NCI-H2081 treated with DMSO at 0.1 percent for 48 hours (cell line): ENCODE measurements at places on chromosomes 16 and 17.

DNA sequence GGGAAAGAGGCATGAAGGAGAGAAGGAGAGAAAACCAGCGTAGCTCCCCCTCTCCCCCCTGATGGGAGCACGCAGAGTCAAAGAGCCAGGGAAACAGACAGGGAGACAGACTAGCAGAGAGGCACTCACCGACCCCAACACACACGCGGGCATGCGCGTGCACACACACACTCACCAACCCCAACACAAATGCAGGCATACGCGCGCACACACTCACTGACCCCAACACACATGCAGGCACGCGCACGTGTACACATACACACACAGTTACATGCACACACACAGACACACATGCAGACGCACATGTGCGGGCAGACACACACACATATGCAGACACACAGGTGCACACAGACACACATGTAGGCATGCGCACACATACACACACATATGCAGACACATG is 4.6 kb downstream of the CACNB1 start:
- DNase-seq, result no peak

- DNase-seq, result no peak
Observed at GRCh38 chr17:30381340-30381659, 2.6 kb downstream of the CPD start.

DNA sequence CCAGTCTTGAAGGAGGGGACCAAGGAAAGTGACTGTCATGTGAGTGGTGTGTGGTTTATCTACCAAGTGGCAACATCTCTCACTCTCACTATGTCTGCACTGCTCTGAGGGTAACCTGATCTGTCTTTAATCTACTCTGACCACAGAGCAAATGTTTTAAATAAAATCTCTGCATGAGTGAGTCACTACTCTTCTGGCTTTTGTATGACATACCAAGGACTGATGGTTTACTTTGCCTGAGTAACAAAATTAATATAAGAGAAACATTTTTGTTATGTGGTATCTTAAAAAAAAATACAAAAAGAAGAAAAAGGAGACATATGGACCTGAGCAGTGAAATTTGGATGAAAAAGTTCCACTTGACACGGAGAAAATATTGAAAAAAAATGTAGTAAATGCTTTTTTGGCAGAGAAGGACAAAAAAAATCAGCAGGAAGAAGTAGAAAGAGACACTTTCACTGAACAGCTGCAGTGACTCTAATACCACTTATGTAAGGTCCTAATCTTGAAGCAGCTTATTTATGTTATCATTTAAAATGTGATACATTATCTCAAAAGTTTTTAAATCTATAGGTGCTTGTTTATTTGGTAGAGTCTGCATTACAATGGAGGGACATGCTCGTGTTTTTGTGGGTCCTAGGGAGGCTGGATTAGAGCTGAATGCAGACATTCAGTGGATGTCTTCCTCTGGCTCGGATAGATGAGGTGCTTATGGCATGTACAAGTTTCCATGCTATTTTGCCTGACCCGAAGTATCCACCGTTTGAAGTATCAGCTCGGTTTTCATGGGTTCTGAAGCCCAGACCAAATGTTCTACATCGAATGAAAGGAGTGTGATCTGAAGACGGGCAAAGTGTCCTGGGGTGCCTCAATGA is 240.7 kb downstream of the MAP2K6 start:
- no peak for DNase-seq

- DNase-seq, result no peak
Observed at GRCh38 chr17:13922885-13923284, 146.4 kb upstream of the COX10 start.

GRCh38 chr17:3529817-3530741 is 27.5 kb downstream of the TRPV3 start:
- DNase-seq, result no peak

- no peak for DNase-seq
Observed at GRCh38 chr17:81961087-81961511, at the start of gene NOTUM. Gene NOTUM, minus strand, starts transcription at chr17:81961187. Its CDS starts 278 bp downstream, at chr17:81960909.

DNA sequence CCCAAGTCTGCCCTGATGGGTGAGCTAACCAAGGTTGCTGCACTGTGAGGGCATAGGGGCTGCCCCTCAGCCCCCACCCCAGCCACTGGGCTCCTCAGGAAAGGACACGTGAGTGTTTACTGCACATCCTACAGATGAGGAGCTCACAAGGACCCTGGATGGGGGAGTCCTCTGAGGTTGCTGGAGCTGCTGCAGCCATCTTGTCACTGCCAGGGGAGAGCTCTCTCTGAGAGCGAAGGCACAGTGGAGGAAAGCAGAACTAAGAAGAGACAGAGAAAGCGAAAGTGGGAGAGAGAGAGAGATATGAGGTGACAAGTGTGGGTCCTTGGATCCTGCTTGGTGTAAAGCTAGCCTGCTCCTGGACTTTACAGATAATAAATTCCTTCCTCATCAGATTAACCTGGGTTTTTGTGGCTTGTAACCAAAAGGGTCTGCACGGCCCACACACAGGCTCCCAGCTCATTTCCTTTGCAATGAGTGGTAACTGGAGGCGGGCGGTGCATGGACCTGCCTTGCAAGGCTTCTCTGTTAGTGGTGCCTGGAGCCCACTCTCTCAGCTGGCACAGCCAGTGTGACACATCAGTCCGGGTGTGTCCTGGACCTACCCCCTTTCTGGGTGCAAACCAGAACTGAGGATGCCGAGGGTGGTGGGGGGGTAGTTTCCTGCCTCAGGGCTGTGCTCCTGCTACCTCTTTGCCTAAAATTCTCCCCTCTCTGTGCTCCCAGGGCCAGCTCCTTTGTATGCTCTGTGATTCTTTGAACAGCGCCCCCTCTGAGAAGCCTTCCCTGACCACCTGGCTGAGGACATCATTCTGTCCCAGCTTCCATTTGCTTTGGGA is 14.2 kb downstream of the SNX20 start:
- DNase-seq, result no peak

DNA sequence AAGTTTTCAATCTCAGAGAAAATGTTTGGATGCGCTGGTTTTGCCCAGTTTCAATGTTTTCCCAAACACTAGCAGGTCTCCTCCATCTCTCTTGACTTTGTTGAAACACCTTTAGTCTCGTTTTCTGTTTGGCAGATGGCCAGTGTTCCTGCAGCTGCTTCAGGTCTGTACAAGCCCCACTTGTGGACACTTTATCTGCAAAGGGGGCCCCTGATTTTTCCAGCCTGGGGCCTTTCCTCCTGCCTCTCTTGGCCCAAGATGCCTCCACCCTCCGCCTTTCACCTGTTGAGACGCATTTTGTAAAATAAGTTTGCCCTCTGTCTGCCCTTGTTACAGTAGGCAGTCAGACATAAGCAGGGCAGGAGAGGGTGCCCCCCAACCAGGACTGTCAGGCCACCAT is 21.8 kb upstream of the PRM1 start:
- no peak for DNase-seq

- DNase-seq, result no peak
Observed at GRCh38 chr17:47120521-47121095, 68.5 kb downstream of the CDC27 start.

- no peak for DNase-seq
Observed at GRCh38 chr17:19482576-19482975, 51.1 kb upstream of the SLC47A1 start.

DNA sequence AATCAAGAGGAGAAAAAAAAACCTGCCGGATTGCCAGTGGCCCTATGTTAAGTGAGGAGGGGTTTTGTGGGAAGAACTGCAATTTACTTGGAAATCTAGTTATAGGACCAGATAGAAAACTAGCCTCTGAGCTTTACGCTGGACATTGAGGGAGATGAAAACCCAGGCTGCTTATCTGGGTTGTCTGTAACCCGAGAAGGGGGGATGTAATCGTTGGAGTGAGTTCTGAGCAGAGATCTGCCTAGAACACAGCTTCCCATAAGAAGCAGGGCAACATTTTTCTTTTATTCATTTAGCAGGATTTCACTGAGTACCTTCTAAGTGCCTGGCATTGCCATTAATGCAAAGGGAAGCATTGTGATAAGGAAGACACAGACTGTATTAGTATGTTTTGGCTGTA is 70.6 kb downstream of the KATNIP start:
- no peak for DNase-seq

DNA sequence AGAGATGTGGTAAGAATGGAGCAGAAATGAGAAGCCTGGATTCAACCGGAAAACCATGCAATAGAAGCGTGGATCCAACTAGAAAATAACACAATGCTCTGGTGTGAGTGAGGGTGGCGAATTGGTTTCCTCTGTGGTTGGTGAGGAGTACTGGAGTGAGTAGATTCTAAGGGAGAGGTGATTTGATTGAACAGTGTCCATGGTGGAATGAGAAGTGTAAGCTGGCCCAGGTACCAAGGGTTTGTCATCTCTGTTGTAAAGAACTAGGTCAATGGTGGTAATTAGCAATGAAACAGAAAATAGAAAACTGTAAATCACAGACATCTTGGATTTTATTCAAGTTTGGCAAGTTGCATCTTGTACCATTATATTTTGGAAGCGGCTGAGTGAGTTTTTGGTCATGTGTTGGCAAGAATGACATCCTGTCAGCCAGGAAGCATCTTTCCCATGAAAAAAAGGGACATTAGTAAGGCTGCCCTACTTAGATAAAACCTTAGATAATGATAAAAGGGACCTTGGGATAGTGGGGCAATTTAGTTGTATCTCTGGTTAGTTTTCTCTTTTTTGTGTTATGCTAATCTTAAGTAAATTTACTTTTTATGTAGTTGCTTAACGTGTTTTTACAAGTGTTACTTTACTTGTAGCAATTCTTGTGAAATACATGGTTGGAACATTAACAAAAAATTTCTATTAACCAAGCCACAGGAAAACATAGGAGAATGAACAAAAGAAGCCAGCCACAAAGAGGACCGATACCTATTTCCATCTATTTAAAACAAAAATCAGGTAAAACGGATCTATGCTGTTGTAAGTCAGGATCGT is 20.9 kb downstream of the HSD17B2 start:
- DNase-seq, result no peak

- DNase-seq, result no peak
Observed at GRCh38 chr16:19227643-19228042, 57.9 kb upstream of the CLEC19A start.

DNA sequence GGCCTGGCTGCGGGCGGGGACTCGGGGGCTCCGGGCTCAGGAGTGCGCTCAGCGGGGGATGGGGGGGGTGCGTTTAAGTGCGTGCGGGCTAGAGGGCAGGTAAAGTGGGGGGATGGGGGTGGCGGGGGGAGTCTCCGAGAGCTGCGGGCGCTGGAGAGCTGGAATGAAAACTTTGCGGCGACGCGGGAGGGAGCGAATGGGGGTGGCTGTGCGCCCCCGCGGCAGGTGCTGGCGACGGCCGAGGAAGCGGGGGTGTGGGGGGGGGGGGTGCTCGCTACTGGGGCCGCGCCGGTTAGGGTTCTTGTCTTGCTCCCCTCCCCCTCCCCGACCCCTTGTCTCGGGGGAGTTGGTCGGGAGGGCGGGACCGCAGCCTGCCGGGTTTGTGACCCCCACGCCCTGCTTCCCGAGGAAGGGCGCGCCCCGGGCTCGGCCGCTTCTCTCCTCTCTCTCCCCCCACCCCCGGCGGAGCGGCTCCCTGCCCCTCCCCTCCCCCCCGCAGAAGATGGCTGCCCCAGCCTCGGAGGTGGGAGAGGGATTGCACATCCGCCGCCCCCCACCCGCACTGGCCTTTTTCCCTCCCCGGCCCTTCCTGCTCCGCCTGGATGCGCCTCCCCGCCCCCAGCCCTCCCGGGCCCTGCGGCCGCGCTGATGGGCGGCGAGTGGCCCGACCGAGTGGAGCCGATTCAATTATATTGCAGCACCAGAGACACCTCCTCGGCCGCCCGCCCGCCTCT is 649 bp downstream of the GSE1 start:
- DNase-seq, result no peak

DNA sequence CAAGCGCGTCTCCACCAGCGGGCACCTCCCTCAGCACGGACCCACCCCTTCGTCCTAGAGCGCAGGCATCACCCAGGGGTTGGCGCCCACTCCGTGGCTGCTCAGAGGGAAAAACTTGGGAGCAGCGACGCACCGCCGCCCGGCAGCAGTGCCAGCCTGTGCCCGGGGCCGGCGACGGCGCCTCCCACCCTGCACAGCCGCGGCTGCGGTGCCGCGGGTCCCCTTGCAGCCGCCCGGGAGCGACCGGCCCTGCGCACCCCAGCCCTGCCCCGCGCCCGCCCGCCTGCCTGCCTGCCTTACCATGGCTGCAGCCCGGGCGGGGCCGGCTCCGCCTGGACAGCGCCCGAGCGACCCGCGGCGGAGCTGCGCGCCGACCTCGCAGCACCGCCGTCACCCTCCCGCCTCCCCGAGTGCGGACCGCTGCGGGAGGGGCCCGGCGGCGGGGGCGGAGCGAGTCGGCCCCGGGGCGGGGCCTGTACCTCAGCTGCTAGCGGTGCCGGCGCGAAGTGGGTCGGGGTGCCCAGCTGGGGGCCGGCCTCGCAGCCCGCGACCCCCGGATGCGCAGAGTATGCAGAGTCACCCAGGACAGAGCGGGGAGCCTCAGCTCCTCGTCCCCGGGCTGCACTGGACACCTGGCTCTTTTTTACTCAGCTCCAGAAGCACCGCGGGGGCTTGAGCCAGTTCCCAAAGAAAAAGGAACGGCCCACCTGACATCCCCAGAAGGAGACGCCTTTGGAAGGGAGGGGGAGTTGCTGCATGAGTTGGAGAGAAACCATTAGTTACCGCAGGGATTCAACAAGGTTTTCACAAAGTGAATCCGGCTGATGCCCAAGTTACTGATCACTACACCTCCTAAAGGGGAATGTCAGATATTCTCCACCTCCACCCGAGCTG is 17.5 kb upstream of the MTMR4 start:
- DNase-seq, result no peak

DNA sequence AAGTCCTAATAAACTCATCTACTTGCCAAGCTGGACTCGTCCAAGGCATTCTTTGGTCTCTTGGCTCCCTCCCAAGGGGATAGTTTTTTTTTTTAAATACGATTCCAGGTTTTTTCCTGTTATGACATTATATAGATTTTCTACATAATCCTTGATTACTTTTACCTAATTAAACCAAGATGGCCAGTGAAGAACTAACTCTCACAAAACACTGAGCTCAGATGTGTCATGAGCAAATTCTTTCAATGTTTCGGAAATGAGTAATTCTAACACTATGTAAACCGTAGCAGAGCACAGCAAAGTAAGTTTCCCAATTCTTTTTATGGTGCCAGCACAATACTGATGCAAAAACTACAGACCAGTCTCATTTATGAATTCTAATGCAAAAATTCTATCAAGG is 1.8 kb downstream of the ZNF23 start:
- no peak for DNase-seq

- DNase-seq, result no peak
Observed at GRCh38 chr17:38852771-38853291, 690 bp downstream of the RPL23 start.
